ENCODE measurements at places on chromosomes 1 and 21. TPM values are rescaled to one million over a fixed set of nuclear protein-coding genes. Genes with fewer than 3 reads are reported as not detected.

HES3 gene
- not detected for total RNA-seq

GUCA2B gene
- total RNA-seq = not detected

RSPH1 gene
- total RNA-seq = 0.53 TPM

CASZ1 gene
- 5.5 TPM for total RNA-seq

MYOG gene
- not detected for total RNA-seq

OPRD1 gene
- not detected for total RNA-seq

C1QC gene
- not detected for total RNA-seq

GRCh38 chr1:179206812-179207211, 22.7 kb downstream of the ABL2 start:
- H3K36me3 ChIP-seq = peaks cover 4% of the 10 kb centered on the region
- H3K27ac ChIP-seq = no peak overlapping the region
- H3K4me1 ChIP-seq = peaks cover 26% of the 10 kb centered on the region
- DNase-seq = no peak
- H3K27me3 ChIP-seq = no peaks in the 10 kb centered on the region

DNA sequence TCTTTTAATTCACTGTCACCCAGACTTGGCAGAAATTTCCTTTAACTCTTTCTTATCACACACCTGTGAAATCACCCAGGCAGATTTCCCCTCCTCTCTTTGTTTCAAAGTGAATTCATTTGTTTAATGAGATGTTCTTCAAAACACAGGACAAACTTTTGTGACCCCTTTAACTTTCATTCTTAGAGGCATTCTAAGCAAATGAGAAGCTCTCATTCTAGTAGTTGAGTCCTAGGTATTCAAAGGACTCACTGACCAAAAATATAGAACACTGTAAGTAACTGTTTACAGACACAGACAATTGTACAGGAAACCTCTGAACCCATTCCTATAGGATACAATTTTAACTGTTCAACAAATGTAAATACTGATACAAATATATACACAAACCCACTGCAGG, 16.9 kb downstream of the LRRC8C start:
- H3K27me3 ChIP-seq = no peaks in the 10 kb centered on the region
- peak overlapping the region; percentile 56 for H3K27ac ChIP-seq
- no peak for DNase-seq
- H3K4me3 ChIP-seq = no peak overlapping the region
- H3K36me3 ChIP-seq = peaks cover 43% of the 10 kb centered on the region

GRCh38 chr1:225700164-225700821, 47.4 kb upstream of the ENAH start:
- no peaks in the 10 kb centered on the region for H3K36me3 ChIP-seq
- no peak overlapping the region for H3K4me3 ChIP-seq
- no peaks in the 10 kb centered on the region for H3K4me1 ChIP-seq

- H3K27ac ChIP-seq = no peak overlapping the region
- no peaks in the 10 kb centered on the region for H3K27me3 ChIP-seq
- H3K4me1 ChIP-seq = no peaks in the 10 kb centered on the region
- DNase-seq = no peak
Measured at GRCh38 chr1:60596791-60597750, 485.3 kb upstream of the NFIA start.

DNA sequence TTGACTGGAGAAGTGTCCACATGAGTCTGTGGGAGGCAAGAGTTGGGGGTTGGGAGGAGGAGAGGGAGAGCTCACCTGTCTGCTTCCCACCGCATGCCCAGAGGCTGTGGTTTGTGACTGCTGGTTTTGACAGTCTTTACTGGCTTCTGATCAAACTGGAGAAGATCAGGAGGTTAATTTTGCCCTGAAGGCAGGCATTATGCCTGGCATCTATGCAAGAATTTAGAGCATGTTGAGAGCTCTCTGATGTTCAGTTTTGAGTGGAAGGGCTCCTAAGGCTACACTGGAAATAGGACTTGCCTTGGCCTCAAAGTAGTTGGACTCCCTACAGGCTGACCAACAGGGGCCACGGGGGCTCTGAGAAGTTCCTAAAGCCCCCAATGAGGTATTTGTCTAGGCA, 101.6 kb downstream of the TLR5 start:
- no peak overlapping the region for H3K27ac ChIP-seq
- peaks cover 8% of the 10 kb centered on the region for H3K27me3 ChIP-seq
- H3K4me3 ChIP-seq = no peak overlapping the region
- no peak for DNase-seq
- H3K4me1 ChIP-seq = no peaks in the 10 kb centered on the region

- DNase-seq = no peak
- H3K27me3 ChIP-seq = no peaks in the 10 kb centered on the region
- no peaks in the 10 kb centered on the region for H3K36me3 ChIP-seq
- H3K4me1 ChIP-seq = no peaks in the 10 kb centered on the region
- no peak overlapping the region for H3K27ac ChIP-seq
Measured at GRCh38 chr1:208537198-208537597, 293.0 kb upstream of the PLXNA2 start.

- no peak overlapping the region for H3K27ac ChIP-seq
- no peaks in the 10 kb centered on the region for H3K36me3 ChIP-seq
- DNase-seq = no peak
- H3K4me3 ChIP-seq = no peak overlapping the region
- H3K4me1 ChIP-seq = peaks cover 2% of the 10 kb centered on the region
- peaks cover 8% of the 10 kb centered on the region for H3K27me3 ChIP-seq
Measured at GRCh38 chr1:156908541-156908940, 11.9 kb upstream of the LRRC71 start.

DNA sequence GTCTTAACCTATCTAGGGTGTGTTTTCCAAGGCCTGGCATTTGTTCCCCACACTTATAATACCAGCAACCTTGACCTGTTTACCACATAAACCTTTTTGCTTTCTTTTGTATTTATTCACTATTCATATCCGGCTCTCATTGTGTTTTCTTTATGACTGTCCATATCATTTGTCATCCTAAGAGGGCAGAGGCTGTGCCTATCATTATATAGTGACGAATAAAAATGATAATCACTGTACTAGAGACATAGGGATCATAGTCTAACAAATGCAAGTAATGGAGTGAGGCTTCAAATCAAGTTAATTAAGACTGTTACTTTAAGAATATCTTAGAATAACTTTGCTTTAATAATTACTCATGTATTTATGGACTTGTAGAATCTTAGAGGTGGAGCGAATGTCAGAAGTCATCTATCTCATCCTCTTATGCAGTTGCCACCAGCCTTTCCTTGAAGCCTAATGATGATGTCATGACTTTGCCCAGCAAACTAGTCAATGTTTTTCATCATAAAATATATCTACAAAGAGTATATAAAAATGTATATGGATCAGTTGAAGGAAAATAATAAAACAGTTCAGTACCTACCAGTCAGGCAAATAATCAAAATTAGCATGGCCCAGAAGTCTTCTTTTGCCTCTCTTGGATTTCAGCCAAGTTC, 4.7 kb upstream of the ETV3 start:
- H3K4me1 ChIP-seq = peaks cover 39% of the 10 kb centered on the region
- H3K36me3 ChIP-seq = no peaks in the 10 kb centered on the region
- no peaks in the 10 kb centered on the region for H3K27me3 ChIP-seq
- no peak for DNase-seq
- H3K27ac ChIP-seq = peak overlapping the region; percentile 28

DNA sequence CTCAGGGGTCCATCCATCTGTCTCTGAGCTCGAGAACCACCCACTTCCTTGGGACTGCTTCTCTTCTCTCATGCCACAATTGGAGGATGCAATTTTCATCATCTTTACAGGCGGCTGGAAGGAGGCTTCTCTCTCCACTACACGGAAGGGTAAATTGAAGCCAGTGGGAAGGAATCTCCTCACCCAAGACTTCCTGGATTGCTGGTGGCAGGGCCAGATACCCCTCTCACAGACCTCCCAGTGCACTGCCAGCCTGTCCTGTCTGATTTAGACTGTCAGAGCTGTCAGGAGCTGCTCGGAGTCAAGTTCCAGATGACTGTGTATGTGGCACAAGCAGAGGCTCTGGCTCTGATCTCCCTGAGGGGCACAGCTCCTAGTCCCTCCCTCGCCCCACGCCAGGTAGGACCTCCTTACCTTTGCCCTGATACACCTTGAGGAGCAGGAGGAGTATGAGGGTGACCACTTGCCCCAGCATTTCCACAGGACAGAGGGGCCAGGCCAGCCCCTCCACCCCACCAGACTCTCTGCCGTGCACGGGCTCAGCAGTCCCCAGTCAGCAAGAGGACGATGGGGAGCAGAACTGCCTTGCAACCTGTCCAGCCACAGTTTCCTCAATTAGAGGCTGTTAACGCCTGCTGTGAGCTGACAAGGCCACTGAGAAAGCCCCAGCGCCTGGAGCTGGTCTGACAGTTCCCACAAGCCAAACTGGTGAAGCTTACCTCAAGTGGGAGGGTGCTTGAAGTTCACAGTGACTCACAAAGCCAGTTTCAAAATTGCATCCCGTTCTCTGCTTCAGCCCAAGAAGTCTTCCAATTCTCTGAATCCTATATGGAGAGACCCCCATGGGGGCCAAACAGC, at the start of gene CD244:
TSS of gene CD244 (minus strand) at position 685 of the 858 bp plus-strand sequence. CDS start at position 475, 210 bp downstream.
- peak; percentile 80 for DNase-seq
- H3K4me1 ChIP-seq = peaks cover 19% of the 10 kb centered on the region
- no peaks in the 10 kb centered on the region for H3K36me3 ChIP-seq
- peaks cover 2% of the 10 kb centered on the region for H3K27me3 ChIP-seq
- H3K4me3 ChIP-seq = no peak within 1 kb of the TSS

Measured in activated CD4-positive, alpha-beta memory T cell treated with anti-CD3 and anti-CD28 coated beads for 36 hours (primary cell).